Stimulated activated CD4-positive, alpha-beta T cell treated with anti-CD3 and anti-CD28 coated beads, Interleukin-2, amount 100 ng/mL, for 24 hours (primary cell): ENCODE measurements at places on chromosomes 2 and 18.

GRCh38 chr2:158747281-158747680, 47.8 kb upstream of the DAPL1 start:
- no peak for DNase-seq

DNA sequence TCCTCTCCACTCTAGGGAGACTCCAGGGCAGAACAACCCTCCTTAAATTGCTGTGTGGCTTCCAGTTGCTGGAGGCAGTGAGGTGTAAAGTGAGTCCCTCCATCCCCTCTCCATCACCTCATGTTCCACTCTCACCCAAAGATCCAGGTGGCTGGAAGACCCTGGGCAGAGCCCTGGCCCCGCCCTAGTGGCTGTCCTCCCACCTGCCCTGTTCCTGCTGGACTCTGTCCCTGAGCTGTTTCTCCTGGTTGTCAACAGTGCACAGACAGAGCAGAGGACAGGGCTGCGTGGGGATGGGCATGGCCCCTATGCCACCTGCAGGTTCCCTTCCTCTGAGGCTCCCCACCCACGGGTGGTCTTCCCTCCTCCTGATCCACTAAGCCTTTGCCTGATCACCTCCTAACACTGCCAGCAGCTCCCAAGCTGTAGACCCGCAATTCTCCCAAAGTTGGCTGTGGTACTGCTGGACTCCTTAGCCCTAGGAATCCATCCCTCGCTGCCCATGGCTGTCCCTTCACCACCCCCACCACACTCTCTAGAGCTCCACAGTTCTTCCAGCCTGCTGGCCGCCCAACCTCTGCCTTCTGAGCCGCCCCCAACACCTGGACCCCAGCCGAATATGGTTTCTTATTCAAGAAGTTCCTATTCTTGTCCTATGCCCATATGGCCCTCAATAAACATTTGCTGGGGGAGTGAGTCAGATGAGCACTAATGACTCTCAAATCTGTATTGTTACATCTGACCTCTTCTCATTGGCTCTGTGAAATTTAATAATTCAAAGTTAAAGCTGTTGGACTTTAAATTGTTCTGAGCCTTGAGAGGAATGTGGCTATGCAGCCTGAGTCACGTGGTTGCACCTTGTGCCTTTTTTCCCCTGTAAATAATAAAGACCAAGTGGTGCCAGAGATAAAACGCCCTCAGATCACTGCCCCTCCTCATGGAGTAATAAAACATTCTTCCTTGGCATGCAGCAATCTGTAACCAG, 260.0 kb upstream of the HS6ST1 start:
- no peak for DNase-seq

- no peak for DNase-seq
These were observed 135.1 kb upstream of the TFPI start for GRCh38 chr2:187689372-187689771.

- peak; percentile 91 for DNase-seq
These were observed 154.3 kb downstream of the EIPR1 start for GRCh38 chr2:3223080-3223923.

DNA sequence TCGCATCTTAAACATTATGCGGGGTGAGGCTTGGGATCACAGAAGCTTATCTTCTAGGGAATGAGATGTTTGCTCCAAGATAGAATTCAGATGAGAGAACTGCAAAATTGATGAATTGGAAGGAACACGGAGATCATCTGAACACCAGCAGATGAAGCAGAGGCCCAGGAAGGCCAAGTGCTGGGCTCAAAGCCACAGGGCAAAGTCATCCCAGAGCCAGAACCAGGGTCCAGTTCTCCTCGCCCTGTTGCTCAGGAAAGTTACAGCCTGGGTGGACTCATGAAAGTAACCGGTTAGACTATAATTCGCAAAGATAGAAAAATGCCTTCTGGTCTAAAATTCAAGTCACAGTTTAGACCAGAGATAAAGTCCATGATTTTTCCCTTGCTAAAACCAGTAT, 456.1 kb upstream of the ID2 start:
- no peak for DNase-seq

- no peak for DNase-seq
These were observed 108.5 kb downstream of the WDSUB1 start for GRCh38 chr2:159177957-159178356.

GRCh38 chr2:14675489-14675888, 43.0 kb downstream of the LRATD1 start:
- DNase-seq: no peak

DNA sequence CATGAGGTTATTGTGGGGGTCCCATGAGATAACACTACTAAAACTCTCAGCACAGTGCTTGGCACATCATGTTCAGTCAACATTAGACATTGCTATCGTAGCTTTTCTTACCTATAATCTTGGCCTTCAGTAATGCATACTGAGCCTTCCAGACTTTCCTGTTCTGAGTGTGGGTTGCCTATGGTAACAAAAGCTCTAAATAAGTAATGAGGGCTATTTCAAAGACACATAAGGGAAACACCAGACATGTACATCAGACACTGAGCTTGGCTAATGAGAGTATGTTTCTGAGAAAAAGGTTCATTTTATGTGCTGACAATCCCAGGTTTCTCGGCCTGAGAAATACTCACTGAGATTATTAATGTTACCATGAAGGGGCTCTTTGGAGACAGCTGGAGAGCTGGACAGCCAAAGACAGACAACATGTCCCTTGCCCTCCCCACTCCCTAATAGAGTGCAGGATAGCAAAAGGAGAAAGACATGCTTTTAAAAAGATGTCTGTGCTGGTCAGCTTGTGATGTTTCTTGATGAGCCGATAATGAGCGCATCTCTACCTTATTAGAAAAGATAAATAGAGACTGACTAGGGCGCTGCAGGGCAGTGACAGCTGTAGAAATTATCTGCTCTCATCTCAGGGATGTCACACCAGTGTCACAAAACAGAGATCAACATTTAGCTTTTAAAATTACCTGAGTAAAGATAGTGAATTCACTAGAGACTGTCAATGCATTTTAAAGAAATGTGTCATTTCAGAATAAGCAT, 25.4 kb downstream of the POLE4 start:
- no peak for DNase-seq

- DNase-seq: no peak
These were observed 203.5 kb downstream of the UXS1 start for GRCh38 chr2:105990624-105991023.

DNA sequence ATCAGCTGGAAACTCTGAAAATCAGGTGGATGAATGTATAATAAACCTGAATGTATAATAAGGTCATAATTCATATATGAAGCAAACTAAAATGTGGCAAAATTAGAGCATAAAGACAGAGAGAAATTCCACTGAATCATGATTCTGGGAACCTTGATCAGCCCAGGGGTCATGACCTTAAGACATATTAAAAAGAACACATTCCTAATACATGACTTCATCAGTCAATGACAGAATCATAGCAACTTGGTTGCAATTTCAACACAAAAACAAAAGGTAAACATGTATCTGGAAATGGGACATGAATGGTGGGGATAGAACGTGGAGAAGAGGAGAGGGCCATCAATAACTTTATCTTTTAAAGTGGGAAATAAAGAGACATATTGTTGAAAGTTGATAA, 17.6 kb downstream of the AFF3 start:
- DNase-seq: no peak

GRCh38 chr2:88933980-88934379, 242.5 kb downstream of the RPIA start:
- no peak for DNase-seq

DNA sequence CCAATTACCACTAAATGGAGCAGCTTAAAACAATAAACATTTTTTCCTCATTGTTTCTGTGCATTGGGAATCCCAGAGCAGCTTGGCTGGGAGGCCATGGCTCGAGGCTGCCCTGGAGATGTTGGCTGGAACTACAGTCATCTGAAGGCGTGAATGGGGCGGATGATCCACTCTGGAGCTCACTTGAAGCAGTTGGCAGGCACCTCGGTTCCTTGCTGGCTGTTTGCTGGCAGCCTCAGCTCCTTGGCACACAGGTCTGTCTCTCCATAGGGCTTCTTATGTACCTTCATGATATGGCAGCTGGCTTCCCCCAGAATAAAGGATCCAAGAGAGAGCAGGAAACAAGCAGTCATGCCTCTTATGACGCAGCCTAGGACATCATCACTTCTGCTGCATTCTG, 227.0 kb upstream of the COPS8 start:
- no peak for DNase-seq
